T1000 (cell line): ENCODE measurements at places on chromosomes 16 and 17.

- DNase-seq, result no peak
These were observed 19.7 kb downstream of the SLC7A6 start for GRCh38 chr16:68283801-68284598.

DNA sequence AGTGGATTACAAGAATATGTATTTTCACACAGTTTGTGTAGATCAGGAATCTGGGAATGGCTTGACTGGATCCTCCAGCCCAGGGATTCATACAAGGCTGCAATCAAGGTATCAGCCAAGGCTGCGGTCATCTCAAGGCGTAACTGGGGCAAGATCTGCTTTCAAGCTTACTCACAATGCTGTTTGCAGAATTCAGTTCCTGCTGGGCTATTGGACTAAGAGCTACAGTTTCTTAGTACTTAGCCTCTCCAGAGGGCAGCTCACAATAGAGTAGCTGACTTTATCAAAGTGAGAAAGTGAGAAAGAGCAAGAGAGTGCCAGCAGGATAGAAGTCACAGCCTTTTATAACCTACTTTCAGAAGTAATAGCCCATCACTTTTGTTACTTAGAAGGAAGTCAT is 211.0 kb downstream of the MAP2K6 start:
- DNase-seq, result no peak

DNA sequence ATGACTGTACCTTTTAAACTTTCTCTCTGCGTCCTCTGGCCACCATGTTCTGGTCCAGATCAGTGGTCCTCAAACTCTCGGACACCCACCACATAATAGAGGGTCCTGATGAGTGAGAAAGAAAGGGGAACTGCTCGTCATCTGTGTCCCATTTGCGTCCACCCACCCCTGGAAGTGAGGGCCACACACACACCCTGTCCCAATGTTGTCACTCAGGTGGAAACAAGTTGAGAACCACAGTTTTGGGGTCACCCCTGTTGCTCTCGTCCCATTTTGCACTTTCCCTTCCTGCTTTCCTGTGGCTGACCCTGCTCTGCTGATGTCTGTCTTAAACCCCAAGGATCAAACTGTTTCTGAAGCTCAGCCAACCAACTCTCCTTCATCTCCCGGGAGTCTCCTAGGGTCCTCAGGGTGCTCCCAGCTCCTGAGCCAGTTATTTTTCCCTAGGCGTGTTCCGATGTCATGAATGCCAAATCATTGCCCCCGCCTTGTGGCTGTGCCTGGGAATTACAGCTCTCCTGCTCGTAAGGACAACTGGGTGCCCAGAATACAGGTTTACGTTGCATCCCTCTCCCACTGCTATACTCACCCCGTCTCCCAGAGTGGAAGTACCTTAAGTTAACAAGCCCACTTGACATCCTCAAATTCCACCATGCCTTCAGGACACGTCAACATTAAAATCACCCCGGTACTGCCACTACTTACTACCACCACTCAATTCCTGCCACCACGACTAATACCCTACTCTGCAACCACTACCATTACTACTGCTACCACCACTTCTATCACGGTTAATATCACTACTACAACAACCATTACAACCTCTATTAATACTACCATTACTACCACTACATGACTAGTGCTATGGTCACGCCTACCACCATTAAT is 26.0 kb upstream of the HNF1B start:
- peak; percentile 9 for DNase-seq

DNA sequence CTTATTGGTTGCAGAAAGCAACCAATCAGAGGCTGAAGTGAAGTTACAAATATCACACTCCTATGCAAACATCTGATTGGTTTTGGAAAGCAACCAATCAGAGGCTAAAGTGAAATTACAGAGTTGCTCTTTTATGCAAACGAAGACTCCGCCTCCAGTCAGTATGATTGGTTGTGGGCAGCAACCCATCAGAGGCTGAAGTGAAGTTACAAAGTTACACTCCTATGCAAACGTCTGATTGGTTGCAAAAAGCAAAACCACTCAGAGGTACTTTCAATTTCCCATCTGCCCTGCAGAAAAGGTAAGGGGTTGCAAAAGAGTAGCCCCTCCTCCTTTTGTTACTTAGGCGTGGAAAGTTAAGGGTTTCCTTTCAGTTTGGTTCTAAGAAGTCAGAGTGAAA is 697.3 kb downstream of the MAF start:
- DNase-seq, result no peak

DNA sequence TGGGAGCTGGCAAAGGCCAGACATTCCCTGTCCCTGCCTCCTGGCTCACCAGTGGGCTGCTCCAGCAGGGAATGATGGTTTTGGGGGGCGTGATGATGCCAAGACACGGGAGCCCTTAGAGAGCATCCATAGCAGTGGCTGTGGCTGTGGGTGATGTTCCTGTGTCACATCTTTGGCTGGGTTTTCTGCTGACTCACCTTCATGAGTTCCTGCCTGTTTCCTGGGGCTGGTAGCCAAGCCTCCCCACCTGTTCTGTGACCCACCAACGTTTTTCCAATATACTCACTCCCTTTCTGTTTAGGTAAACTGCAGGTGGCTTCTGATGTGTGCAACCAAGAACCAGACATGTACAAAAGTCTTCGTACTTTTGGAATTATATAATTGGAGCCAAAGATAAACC is 16.5 kb upstream of the NF1 start:
- DNase-seq, result no peak

DNA sequence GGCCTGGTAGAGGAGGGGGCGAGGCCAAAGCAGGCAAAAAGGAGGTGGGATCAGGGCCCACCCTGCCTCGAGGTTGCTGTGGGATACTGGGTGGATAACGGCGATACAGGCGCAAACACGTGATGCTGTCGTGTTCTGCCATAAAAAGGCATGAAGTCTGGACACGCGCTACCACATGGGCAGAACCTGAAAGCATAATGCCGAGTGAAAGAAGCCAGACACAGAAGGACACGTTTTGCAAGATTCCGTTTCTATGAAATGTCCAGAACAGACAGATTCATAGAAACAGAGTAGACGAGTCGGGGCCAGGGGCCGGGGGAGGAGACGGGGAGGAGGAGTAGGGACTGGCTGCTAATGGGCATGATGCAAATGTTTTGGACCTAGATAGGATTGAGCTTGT is 43.5 kb downstream of the ZDHHC7 start:
- no peak for DNase-seq
